ENCODE measurements at places on chromosomes 3 and 15.

GRCh38 chr15:101489599-101490407, at the start of gene PCSK6:
PCSK6 (minus strand) TSS chr15:101489707; CDS start chr15:101489670, 37 bp downstream.
- no peak for DNase-seq

- no peak for DNase-seq
These were observed 13.9 kb downstream of the CCRL2 start for GRCh38 chr3:46420931-46421330.

GRCh38 chr15:66285533-66286280, 7.7 kb upstream of the DIS3L start:
- no peak for DNase-seq

- DNase-seq, result no peak
These were observed 26.0 kb upstream of the MAP4 start for GRCh38 chr3:48042071-48042760.

GRCh38 chr3:175668300-175668699, 809.2 kb downstream of the NAALADL2 start:
- DNase-seq, result no peak

Measured in activated CD8-positive, alpha-beta memory T cell treated with anti-CD3 and anti-CD28 coated beads for 1 hour (primary cell).